Activated CD4-positive, alpha-beta T cell treated with anti-CD3 and anti-CD28 coated beads, Interleukin-10, Interleukin-2, amounts not matched to agents 100 ng/mL and 50 ng/mL, durations not matched to agents 16 hours and 8 hours (primary cell): ENCODE measurements at places on chromosomes 6 and 20.

GRCh38 chr6:7899101-7899888 lies 11.3 kb downstream of the TXNDC5 start:
- DNase-seq = no peak

DNA sequence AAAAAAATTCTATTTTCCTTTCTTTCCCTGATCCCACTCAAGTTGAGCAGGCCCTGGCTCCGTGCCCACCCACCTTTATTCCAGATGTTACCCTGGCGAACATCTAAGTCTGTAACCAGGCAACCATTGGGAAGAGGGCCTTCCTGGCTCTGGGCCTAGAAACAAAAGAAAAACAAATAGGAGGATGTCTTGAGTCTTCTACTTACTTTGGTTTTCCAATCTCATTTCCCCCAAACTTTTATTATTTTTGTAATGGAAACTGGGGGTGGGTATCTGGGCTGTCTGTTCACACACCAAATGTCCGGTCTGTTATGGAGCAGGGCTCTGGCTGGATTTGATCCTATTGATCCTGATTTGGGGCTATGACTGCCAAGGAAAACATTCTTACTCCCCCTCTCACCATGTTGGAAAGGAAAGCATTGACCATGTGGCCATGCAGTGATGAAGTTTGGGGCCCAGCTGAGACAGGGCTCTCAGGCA lies 744.1 kb downstream of the DHX35 start:
- no peak for DNase-seq

DNA sequence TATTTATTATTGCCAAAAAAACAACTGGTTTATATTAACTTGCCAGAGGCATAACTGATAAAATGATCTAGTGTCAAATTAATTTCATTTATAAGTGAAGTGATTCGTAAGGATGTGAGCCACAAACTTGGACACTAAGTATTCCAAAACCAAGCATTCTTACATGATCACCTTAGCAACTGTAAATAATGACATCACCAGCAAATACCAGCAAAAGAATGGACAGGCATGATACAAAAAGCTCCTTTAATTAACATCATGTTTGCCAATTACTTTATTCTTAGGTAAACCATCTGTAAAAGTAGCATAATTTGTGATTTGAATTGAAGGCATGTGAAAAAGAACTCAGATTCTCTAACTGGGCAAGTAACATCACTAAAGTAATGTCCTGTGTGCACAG lies 17.2 kb upstream of the FNDC1 start:
- no peak for DNase-seq

GRCh38 chr6:122286512-122286911 lies 112.9 kb upstream of the HSF2 start:
- no peak for DNase-seq

DNA sequence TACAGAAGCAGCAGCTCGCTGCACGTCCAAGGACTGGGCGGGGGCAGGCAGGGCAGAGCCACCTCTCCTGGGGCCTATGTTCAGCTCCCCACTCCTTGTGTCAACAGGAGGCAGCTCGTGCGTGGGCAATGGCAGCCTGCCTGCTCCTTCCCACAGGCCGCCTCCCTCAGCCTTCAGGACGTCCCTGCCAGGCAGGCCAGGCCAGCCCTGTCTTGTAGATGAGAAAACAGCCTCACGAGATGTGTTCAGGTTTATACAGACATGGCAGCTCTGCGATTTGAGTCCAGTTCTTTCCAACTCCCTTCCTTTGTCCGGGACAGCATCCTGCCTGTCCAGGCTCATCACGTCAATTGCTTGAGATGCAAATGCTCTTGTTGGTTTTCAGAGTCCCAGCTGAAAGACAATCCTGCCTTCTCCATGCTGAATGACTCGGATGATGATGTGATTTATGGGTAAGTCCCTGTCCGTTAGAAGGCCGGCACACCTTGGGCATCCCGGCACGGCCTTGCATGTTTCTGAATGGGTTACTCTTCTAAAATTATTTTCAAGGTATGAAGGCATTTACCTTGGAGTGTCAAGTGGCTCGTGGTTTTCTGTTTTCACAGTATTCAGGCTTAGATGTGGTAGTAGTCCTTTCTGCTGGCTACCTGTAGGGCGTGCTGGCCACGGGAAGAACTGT lies 13.5 kb downstream of the DYNLT1 start:
- no peak for DNase-seq

DNA sequence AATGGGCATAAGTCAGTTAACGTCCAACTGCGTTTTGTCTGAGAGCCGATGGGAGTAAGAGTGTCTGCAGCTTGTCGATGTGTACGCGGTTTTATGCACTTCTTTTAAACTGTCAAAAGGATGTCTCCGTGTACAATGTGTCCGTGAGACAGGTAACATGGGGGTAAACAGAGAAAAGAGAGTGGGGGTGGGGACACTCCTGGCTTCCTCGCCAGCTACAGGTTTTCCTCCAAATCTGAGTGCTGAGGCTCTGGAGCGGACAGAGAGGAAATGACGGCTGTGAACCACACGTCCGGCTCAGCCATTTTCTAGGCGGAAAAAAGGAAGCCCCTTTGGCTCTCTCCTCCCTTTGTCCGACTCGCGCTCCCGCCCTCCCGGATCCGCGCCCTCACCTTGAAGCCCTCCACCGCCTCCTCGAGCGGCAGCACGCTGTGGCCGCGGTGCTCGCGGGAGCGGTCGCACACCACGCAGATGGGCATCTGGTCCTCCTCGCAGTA lies 916 bp downstream of the TRIM27 start:
- peak; percentile 70 for DNase-seq

DNA sequence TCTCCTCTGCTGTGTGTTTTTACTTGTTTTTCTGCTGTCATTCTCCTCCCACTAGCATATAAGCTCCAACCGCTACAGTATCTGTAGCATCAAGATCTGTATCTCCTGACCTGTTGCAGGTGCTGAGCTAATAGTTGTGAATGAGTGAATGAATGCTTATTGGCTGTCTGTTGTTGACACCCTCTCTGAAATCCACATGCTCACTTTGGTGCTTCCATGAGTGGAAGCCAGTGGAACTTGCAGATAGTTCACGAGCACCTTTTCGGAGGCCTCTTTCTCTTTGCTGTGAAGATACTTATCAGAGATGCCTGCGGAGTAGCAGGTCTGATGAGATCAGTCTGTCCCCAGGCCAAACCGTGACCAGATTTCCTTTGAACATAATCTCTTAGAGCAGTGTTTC lies 117.3 kb downstream of the EYA2 start:
- no peak for DNase-seq

DNA sequence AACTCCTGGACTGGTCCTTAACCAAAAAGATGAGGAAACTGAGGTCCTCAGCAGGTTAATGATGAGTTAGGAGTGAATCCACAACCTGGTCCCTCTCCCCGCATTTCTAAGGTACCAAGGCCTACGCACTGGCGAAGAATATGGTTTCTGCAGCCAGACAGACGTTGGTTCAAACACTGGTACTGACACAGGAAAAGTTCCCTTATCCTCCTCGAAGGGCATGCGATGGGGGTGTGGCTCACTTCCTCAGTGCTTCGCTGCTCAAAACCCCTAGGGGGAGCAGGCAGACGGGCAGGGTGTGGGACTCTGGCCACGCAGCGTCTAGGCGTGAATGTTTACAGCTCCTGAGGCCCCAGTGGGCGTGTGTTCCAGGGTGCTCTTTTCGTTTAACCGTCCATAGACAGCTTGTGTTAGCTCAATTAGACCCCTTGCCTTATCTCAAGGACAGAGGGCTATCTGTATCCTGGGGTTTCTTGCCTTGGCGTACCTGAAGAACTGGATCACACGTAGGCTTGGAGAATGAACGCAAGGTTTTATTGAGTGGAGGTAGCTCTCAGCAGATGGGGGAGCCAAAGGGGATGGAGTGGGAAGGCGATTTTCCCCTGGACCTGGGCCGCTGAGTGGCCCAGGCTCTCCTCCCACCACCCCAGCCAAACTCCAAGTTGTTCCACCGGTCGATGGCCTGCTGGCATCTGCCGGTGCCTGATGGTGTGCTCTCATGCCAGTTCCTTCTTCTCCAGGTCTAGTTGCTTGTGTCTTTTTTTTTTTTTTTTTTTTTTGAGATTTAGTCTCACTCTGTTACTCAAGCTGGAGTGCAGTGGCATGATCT lies 31.8 kb upstream of the PTPN1 start:
- peak; percentile 86 for DNase-seq

DNA sequence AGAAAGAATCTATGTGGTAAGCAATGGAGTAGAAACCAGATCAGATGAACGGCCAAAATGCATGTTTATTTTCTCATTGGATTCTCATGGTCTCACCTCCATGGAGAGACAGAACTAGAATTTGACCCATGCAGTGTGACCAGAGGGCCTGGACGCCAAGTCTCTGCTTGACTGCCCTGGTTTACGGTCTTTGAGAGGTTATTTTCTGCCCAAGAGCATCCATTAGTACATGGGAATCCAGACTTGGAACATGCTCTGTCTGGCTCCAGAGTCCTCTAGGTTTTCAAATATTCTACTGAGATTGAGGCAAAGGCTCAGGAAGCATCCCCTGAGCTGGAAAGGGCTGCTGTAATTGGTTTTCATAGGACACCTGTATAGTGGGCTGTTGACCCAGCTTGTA lies 45.5 kb upstream of the UST start:
- DNase-seq = no peak

- DNase-seq = no peak
Measured at GRCh38 chr6:19551611-19552010, 285.6 kb upstream of the ID4 start.

DNA sequence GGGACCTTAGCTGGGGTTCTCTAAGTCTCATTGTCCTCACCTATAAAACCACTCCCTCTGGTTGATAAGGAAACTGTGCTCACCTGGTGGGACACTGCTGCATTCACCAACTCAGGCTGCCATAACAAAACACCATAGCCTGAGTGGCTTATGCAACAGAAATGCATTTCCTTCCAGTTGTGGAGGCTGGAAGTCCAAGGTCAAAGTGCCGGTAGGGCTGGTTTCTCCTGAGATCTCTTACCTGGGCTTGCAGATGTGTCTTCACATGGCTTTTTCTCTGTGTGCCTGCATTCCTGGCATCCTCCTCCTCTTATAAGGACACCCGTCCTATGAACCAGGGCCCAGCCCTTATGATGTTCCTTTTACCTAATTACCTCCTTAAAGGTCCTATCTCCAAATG lies 60.0 kb upstream of the SLC32A1 start:
- no peak for DNase-seq

DNA sequence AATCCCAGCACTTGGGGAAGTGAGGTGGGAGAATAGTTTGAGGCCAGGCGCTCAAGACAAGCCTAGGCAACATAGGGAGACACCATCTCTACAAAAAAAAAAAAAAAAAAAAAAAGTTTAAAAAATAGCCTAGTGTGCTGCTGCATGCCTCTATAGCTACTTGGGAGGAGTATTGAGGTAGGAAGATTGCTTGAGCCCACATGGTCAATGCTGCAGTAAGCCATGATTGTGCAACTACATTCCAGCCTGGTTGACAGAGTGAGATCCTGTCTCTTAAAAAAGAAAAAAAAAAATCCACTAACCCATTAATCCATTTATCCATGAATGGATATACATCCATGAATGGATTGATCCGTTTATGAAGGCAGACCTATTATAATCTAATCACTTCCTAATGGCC lies 1064.6 kb upstream of the EYS start:
- DNase-seq = no peak

DNA sequence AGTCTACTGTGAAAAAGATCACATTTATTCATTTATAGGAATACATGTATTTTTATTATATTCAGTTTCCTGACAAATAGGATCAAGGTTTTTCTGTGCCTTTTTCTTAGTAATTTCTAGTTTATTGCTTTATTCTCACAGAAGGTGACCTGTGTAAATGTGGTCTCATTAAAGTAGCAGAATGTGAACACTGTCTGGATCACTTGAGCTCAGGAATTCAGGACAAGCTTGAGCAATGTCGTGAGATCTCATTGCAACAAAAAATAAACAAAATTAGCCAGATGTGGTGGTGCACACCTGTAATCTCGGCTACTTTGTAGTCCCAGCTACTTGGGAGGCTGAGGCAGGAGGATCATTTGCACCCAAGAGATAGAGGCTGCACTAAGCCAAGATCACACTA lies 516.7 kb downstream of the CDKAL1 start:
- DNase-seq = no peak

GRCh38 chr20:6668546-6668945 lies 98.9 kb upstream of the BMP2 start:
- DNase-seq = no peak

- no peak for DNase-seq
Measured at GRCh38 chr20:48102076-48102787, 317.0 kb upstream of the SULF2 start.

- no peak for DNase-seq
Measured at GRCh38 chr6:12501990-12502389, 211.8 kb downstream of the EDN1 start.

GRCh38 chr6:127891731-127892326 lies 9.0 kb downstream of the THEMIS start:
- no peak for DNase-seq

DNA sequence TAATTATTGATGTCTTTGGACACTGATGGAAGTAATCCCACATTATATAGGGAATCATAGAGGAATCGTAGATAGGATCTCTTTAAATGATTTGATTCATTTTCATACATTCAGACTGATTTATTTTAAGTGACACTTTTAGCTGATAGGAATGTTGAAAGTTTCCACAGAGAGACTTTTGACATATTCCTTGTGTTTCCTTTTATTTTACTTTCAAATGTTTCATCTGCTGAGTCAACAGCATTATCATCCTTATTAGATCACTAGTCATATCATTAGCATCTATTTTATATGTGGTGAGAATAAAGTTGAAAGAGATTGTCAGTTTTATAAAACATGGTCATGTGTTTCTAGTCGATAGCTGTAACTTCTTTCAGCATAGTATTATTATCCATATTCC lies 13.4 kb downstream of the DCBLD1 start:
- no peak for DNase-seq

GRCh38 chr6:13299918-13300317 lies 28.4 kb downstream of the TBC1D7 start:
- no peak for DNase-seq

DNA sequence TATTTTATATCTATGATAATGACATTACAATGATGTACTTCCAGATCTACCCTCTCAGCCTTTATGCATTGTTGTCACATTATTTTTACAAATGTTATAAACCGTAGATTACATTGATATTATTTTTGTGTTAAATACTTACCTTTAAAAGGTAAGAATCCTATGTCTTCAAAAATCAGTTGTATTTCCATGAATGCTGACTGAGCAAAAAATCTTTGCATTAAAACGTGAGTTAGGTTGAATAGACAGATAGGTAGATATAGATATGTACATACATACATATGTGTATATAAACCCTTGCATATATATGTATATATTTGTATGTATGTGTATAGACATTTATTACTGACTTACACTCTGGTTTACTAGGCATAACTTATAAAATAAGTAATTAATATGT lies 558.2 kb downstream of the CDH26 start:
- DNase-seq = no peak

GRCh38 chr6:107083921-107084320 lies 31.4 kb downstream of the BEND3 start:
- no peak for DNase-seq

DNA sequence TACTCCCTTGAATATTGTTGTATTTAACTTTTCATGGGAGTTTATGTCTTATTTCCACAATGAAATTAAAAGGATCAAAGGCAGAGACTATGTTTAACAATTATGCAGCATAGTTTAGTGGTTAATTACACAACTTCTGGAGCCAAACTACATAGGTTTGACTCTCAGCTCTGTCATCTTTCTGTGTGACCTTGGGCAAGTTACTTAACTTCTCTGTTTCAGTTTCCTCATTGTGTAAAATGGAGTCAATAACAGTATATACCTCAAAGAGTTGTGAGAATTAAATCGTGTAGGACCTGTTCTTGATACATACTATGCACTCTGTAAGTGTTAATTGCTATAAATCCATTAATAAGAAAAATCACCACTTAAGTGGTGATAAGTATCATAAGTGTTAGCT lies 48.3 kb downstream of the BTBD9 start:
- DNase-seq = no peak

- peak; percentile 86 for DNase-seq
Measured at GRCh38 chr6:27547157-27548075, 74.5 kb upstream of the ZNF184 start.
